NCI-H69 (cell line): ENCODE measurements at places on chromosomes 1 and 21.

GRCh38 chr1:229058111-229058561 lies 212.8 kb upstream of the RAB4A start:
- peak; percentile 84 for DNase-seq

DNA sequence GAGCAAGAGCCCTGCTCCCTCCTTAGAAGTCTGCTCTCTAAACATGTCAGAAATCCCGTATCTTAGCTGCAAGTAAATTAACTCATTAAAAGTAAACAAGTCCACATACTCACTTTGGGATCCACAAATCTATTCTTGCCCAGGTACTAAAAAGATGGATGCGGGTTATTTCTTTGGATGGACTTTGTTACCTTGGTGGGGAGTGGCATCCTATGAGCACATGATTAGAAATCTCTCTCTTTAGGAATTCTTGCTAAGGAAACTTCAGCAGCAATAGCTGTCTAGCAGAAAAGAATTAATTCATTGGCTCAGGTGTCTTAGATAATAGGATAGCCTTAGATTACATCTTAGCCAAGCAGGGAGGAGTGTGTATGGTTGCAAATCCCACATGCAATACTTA lies 25.2 kb downstream of the NRDC start:
- no peak for DNase-seq

DNA sequence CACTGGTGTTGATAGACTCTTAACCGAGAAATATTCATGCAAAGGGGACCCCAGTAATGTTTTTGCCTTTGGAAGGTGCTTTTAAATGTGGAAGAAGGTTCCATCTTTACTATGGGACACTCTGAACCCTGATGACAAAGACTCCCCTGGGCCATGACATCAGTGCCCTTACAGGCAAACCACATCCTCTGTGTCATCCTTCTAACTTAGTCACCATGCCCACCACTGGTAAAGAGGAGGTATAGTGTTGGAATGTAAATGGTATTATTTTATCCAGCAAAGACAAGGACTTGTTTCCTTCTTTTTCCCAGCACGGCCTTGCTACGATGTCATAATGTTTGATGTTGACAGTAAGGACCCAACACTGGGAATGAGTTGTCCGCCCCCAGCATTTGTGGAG lies 12.6 kb downstream of the METTL13 start:
- DNase-seq = no peak

DNA sequence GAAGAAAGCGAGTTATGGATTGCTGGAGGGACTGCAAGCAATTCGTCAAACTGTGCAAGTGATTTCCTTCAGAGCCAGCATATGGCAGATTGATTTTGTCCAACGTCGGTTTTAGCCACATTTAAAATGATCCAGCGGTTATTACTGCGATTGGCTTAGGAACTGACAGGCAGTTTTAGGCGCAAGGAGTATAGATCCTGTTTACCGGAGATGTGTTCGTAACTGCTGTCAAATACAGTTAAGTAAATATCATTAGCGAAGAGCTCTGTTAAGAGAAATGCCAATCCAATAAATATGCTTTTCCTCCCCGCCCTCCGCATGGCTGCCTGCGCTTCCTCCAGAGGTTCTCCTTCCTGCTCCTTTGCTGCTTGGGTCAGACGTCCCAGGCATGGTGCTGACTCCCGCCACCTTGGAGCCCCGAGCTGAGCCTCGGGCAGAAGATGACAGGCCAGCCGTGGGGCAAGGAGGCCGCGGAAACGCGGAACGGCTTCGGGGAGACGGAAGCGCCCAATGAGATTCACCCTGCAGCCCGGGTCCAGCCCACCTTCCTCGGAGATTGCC lies 9.4 kb upstream of the BARHL2 start:
- no peak for DNase-seq
